ENCODE measurements at places on chromosomes 2 and 18. TPM values are rescaled to one million over a fixed set of nuclear protein-coding genes. Genes with fewer than 3 reads are reported as not detected.
A peak's percentile ranks its signal among the peaks of the same experiment; 100 is the strongest.

DNA sequence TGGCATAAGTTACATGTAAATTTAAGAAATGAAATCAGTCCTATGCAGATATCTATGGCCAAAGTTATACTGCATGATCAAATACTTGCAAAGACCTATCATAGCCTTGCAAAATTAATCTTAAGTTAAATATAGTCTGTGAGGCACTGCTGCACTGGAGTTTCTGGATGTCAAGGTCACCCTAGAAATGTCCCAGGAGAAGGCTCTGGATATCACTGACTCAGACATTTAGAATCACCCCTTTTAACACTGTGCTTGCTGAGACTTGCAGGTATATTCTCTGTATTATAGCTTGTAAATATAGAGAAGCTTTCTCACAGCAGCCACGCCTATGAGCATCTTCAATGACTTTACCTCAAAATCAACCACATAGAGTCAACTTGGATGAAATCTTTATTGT lies 51.5 kb downstream of the ETAA1 start:
- DNase-seq = no peak

GRCh38 chr2:164473021-164473420 lies 148.3 kb downstream of the GRB14 start:
- DNase-seq = no peak

DNA sequence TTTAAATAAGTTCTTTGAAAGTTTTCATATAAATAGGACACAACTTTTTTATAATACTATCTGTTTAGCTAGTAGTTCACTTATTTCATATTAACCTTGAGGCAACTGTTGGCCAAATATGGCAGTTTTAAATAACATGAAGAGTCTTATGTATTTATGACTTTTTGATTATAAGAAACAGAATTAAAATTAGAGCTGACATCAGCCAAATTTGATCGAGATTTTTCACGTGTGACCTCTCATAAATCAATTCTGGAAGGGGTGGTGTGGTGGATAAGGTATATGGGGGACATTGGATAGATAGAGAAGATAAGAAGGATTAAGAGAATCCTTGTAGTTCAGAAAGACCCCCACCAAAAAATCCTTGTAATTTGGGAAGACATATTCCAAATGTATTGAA lies 776.6 kb downstream of the LRRTM4 start:
- no peak for DNase-seq

DNA sequence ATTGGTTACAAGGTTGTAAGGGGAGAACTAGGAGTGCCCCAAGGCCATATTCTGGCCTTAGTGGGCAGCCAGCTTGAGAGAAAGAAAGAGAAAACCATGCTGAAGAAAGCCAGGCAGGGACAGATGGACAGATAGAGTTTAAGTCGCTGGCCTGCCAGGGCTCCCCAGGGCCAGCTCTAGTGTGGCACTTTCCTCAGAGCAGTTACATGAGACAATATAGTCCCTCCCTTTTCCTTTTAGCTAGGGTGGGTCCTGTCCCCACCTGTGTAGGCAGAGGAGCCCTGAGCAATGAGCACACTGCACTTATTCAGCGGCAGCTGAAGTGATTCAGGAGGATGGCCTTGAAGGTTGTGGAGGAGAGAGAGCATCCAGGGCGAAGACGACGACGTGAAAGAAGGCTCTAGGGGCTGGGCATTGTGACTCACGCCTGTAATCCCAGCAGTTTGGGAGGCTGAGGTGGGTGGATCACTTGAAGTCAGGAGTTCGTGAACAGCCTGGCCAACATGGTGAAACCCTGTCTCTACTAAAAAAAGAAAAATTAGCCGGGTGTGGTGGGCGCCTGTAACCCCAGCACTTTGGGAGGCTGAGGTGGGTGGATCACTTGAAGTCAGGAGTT lies 152.0 kb upstream of the SLC1A4 start:
- peak; percentile 44 for DNase-seq

- DNase-seq = no peak
These were observed 47.0 kb upstream of the TMEM178A start for GRCh38 chr2:39618736-39619135.

DNA sequence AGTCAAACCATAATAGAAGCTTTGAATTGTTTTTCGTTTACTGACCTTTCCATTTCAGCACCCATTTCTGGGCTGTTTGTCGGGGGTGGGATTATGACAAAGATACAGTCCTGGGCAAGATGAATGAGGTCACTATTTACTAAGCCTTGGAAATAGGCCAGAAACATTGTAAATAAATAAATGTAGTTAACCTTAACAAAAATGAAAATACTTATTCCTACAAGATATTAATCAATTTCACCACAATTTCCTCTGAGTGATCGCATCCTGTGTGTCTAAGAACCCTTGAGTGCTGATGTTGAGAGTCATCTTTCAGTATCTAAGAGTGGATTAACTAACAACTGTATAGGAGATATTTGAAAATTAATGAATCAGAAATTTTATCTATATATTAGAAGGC lies 14.0 kb downstream of the ITGA4 start:
- DNase-seq = no peak

DNA sequence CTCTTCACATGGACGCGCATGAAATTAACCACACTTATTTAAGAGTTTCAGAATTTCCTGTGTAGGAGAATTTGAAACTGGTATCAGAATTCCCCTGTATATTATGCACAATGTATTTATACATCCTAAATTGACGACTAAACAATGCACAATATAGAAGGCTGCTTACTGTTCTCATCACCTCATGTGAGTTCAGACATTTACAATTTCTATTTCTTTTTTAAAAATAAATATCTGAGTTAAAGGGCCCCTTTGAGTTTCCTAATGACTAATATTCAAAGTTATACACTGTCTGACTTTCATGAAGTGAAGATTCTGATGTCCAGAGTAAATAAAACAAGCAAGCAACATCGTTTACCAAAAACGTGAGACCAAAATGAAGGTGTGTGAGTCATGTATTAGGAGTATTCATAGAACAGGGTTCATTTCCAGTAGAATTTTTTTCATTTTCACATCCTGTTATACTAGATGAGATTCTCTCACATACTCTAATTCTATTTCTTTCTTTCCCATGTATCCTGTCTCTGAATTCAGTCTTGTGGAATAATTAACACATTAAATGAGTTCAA lies 406.2 kb downstream of the NUP35 start:
- DNase-seq = no peak

- no peak for DNase-seq
These were observed 343.7 kb downstream of the INSIG2 start for GRCh38 chr2:118431997-118432396.

GRCh38 chr18:27544206-27544605 lies 359.1 kb upstream of the CHST9 start:
- DNase-seq = no peak

GRCh38 chr2:97834610-97835009 lies 121.2 kb downstream of the ZAP70 start:
- no peak for DNase-seq

ABCG5 gene
- total RNA-seq = not detected

DNA sequence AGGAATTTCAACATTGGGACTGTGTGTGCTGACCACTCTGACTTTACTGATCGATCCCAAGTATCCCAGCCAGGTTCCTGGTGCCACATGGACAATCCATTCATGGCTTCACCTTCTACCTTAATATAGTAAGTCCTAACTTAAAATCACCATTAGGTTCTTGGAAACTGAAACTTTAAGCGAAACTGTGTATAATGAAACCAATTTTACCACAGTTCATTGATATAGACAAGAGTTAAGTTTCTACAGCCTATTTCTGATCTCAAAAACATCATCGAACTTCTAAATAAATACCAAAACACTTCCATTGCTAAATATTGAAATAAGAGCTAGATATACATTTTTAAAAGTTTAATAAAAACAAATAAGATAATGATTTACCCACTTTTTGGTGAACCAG lies 4.4 kb upstream of the EXOC6B start:
- DNase-seq = no peak
